ENCODE measurements at places on chromosomes 11 and 22.
A peak's percentile ranks its signal among the peaks of the same experiment; 100 is the strongest.

DNA sequence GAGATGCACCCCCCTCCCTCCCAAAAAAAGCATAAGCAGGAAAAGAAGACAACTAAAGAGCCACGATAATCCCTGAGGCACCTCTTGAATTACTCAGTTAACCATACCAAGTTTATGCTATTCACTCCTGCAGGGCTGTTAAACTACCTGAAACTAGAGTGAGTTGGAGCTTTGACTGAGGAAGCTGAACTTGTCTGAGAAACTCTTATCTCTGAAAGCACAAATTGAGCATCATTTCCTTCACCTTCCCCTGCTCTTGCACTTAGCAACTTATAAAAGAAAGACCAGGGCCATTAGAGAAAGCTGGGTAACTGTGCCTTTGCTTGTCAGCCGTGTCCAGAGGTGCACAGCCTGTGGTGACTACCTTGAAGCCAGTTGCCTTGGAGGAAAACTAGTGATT lies 745.6 kb downstream of the NELL1 start:
- no peak for DNase-seq

DNA sequence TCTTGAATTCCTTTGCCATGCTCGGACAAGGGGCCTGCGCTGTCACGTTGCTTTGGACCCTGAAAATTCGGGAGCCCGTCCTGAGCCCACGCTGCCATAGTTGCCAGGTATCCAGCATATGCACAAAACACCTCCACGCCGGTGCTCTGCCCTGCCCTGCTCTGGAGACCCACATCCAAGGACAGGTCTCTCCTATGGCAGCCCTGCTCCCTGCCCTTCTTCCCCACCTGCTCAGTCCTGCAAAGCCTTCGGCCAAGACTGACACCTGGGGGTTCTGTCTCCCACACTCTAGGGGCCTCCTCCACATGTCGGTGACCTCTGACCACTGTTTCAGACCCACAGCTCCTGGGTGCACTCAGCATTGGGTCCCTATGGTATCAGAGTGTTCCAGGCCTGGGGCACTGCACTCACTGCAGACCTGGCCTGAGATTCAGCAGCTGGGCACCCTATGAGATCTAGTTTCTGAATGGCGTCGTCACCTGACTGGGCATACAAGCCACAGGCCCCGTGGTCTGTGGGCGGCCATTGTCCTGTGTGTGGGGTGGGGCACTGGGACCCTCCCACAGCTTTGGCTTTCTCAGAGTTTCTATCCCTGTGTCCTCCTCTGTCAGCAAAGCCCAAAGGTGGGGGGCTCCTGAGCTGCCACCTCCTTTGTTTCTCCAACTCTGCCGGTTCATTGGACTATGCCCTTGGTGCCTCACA lies 2.0 kb upstream of the KRTAP5-6 start:
- DNase-seq: no peak

- no peak for DNase-seq
These were observed 21.2 kb upstream of the MGAT3 start for GRCh38 chr22:39435616-39436015.

DNA sequence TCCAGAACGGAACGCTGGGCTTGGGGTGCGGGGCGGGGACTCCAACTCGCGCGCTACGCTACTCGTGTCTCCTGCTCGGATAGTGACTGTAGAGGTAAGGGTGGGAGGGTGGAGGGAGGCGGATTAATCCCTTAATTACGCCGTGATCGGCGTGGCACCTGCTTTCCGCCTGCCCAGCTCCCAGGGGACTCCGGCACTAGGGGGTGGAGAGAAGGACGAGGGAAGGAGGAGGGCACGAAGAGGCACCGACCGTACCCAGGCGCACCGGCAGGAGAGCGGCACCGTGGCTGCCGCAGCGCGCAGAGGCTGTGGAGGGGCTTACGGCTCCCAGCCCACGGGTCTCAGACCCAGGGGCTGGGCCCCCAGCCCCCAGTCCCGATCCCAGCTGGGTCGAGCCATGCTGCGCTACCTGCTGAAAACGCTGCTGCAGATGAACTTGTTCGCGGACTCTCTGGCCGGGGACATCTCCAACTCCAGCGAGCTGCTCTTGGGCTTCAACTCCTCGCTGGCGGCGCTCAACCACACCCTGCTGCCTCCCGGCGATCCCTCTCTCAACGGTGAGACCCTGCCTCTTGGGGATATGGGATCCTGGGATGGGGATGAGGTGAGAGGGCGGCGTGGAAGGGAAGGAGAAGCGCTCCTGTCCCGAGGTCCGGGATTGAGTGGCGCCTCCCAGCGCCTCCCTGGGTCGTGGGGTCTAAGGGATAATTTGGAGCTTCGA lies at the start of gene ROBO3:
ROBO3 (plus strand) TSS at position 252 of the 721 bp plus-strand sequence; CDS start at position 398, 146 bp downstream.
- DNase-seq: no peak

- no peak for DNase-seq
These were observed 1.4 kb downstream of the ZNF74 start for GRCh38 chr22:20395181-20395906.

DNA sequence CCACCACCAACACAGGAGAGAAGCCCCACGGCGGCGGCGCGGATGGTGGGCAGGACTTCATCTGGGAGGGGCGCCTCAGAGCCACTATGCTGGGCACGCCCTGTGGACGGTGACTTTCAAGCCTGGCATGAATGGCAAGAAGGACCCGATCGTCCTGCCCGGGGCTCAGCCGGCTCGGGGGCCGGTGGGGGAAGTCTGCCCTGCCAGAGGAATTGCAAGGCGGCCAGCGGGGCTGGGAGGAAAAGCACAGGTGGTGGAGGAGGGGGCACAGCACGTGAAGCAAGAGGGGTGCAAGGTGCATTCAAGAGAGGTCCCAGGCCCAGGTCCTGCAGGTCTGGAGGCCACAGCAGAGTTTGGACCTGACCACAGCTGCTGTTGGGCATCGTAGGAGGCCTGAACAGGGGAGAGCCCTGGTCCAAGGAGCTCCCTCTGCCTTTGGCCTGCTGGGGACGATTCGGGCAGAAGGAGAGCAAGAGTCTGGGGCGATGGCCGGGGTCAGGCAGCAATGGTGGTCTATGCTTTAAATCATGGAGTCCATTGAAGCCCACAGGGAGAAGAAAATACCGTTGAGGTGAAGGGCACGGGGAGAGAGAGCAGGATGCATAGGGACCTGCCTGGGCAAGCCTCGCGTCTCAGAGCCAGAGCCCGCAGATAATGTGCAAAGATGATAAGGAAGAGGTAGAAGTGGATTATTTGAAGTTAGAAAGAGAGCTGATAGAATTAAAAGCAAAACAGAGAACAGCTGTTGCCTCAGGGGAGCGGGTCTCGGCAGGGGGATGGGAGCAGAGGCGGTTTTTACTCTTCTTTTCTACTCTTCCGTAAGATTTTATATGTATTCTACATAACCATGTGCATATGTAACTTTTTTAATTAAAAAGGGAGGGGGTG lies 82.6 kb upstream of the SHISAL1 start:
- peak; percentile 23 for DNase-seq

DNA sequence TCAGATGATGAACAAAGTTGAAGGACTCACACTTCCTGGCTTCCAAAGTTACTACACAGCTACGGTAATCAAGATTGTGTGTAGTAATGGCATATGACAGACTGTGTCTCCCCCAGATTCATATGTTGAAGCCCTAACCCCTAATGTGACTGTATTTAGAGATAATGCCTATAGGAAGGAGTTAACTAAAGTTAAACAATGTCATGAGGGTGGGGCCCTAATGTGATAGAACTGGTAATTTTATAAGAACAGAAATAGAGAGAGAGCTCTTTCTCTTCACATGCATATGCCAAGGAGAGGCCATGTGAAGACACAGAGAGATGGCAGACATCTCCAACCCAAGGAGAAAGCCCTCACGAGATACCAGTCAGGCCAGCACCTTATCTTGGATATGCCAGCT lies 8.0 kb downstream of the AAMDC start:
- DNase-seq: no peak

DNA sequence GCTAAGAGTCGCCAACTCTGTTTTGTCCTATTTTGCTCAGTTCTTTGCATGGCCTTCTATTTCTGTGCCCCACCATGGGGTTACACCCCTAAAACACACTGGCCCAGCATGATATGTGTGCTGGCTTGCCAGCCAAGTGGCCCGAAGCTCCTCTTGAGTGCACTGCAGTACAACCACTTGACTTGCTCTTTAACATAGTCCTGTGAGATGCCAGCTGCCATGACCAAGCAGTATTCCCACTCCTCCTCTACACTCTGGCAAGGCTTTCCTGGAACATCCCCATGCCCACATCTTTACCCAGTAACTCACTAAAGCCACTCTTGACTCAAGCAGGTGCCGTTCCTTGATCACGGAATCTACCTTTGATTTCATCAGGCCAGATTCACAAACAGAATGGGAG lies 102.9 kb upstream of the GAL start:
- no peak for DNase-seq

DNA sequence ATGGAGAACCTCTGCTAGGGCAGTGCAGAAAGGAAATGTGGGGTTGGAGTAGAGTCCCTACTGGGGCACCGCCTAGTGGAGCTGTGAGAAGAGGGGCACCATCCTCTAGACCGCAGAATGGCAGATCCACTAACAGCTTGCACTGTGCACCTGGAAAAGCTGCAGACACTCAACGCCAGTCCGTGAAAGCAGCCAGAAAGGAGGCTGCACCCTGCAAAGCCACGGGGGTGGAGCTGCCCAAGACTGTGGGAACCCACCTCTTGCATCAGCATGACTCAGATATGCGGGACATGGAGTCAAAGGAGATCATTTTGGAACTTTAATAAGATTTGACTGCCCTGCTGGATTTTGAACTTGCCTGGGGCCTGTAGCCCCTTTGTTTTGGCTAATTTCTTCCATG lies 8.7 kb downstream of the TSKU start:
- peak; percentile 50 for DNase-seq

GRCh38 chr11:6647836-6648235 lies 7.8 kb downstream of the DCHS1 start:
- DNase-seq: no peak

DNA sequence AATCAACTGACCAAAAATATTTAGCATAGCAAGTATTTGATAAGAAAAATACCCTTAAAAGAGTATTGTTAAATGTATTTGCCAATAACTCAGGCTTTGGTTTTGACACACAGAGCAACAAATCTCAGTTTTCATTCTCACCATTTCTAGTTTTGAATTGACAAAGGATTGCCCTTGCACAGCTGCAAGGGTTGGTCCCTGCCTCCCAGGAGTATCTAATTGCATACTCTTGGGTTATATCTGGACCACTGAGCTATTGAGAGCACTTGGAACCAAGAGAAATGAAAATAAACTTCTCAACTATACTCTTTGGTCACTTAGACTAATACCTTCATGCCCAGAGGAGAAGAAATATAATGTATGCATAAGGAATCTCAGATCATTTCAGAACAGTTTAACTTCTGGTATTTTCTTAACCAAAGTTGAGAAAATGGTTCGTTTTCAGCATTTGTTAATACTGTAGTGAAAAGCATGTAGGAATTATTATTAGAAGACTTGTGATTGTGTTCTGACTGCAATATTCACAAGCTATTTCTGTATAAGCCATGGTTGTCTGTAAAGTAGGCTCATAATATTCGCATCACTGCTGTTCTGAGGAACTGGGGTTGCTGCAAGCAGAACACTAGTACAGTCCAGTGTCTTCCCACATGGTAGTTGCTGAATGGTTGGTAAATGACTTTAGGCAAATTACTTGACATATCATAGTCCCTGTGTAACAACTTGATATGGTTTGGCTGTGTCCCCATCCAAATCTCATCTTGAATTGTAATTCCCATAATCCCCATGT lies 7.9 kb downstream of the C2CD3 start:
- DNase-seq: no peak

GRCh38 chr22:35743326-35743860 lies 25.7 kb downstream of the APOL5 start:
- DNase-seq: no peak

Measured in activated CD8-positive, alpha-beta memory T cell treated with anti-CD3 and anti-CD28 coated beads, Interleukin-2, amount 50 U/mL, for 48 hours (primary cell).